ENCODE measurements at places on chromosomes 7 and 10. TPM values are rescaled to one million over a fixed set of nuclear protein-coding genes. Genes with fewer than 3 reads are reported as not detected.

DNA sequence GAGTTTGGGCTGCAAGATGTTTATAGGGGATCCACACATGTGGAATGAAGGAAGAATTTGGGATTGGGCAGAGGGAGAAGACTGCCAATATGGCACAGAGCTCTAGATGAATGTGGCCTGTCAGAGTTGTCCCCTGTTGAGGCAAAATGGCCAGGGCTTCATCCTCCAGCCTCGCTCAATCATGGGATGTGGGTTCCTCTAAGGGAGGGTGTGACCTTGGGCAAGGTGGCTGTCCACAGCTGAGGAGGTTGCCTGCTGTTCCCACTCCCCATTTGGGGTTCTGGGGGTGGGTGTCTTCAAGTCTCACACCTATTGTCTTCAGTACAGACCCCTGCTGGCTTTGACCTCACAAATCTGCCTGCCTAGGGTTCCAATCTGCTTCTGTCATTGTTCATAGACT is 121.6 kb upstream of the FAM204A start:
- DNase-seq = no peak
- H3K36me3 ChIP-seq = no peaks in the 10 kb centered on the region
- no peak overlapping the region for H3K27ac ChIP-seq

- no peak overlapping the region for H3K4me3 ChIP-seq
- H3K36me3 ChIP-seq = peaks cover 10% of the 10 kb centered on the region
- DNase-seq = no peak
These were observed 19.4 kb upstream of the TNS3 start for GRCh38 chr7:47601119-47601880.

GRCh38 chr7:29102558-29103151 is 43.7 kb downstream of the CPVL start:
- H3K4me1 ChIP-seq = peaks cover 25% of the 10 kb centered on the region
- peak; percentile 38 for DNase-seq
- no peaks in the 10 kb centered on the region for H3K27me3 ChIP-seq

DNA sequence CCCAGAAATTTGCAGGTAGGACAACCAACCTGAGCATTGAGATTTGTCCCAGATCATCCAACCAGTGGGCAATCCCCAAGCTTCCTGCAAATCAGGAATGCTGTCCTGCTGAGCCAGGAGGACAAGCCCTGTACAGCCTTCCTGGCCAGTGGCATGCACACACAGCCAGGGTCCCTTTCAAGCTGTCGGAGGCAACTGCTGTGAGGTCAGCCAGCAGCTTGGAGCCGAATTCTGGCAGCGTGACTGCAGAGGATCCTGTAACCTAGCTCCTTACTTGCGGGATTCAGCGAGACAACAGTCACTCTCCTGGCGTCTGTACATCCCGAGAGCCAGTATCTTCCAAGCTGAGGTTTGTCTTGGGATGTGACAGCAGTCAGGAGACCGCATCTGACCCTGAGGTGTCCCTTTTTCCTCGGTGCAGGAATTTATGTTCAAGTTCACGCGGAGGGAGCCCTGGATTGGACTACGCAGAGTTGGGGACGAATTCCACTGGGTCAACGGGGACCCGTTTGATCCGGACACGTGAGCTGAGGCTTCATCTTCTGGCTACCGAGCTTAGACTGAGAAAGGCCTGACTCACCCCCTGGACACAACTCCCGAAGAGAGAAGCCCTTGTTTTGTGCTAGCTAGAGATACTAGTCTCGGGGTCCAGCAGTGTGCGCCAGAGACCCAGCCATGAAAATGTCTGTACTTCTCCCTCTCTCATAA is 18.3 kb downstream of the CLEC2L start:
- H3K4me1 ChIP-seq = no peaks in the 10 kb centered on the region
- H3K27ac ChIP-seq = no peak overlapping the region
- H3K4me3 ChIP-seq = no peak overlapping the region
- no peaks in the 10 kb centered on the region for H3K36me3 ChIP-seq
- DNase-seq = no peak

DNA sequence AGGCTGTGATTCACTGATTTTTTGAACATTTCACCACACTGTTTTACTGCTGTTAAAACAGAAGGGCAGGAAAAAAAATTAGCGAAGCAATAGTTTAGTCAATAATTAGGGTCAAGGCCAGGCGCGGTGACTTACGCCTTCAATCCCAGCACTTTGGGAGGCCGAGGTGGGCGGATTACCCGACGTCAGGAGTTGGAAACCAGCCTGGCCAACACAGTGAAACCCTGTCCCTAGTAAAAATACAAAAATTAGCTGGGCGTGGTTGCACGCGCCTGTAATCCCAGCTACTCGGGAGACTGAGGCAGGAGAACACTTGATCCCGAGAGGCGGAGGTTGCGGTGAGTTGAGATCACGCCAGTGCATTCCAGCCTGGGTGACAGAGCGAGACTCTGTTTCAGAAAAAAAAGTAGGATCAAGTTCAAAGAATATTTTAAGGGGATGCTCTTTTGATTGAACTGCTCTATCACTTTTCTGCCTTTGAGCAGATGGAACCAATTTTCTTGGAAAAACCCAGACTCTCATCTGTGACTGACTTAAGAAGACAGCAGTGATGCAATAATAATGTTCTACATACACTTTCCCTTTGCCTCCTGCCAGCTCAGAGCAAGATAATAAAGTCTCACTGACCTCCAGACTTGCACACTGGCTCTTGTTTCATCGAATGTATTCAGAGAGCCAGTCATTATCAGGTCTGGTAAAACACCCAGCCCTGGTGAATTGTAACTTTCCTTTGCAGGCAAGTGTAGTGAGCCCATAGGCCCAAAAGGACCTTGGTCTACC is 1.6 kb upstream of the PPA1 start:
- H3K4me1 ChIP-seq = peaks cover 25% of the 10 kb centered on the region
- DNase-seq = no peak
- H3K27me3 ChIP-seq = no peaks in the 10 kb centered on the region
- H3K4me3 ChIP-seq = no peak overlapping the region
- H3K27ac ChIP-seq = peak overlapping the region; percentile 88

GRCh38 chr7:16123117-16123770 is 298.1 kb downstream of the CRPPA start:
- no peaks in the 10 kb centered on the region for H3K27me3 ChIP-seq
- no peak overlapping the region for H3K4me3 ChIP-seq
- peaks cover 3% of the 10 kb centered on the region for H3K4me1 ChIP-seq

DNA sequence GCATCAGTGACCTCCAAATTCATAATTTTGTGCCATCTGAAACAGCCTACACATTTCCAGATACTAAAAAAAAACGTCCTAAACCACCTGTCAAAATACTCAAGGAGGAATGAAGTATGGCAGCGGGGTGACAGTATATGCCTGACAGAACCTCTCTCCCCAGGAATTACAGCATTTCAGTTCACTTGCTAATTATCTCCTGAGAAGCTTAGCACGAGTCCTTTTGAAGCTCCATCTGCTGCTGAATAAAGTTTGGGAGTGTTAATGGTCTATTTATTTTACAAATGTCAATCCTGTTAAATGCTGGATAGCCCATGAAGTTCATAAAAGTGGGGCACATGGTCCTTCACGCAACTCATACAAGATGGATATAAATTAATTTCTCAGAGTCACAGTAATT is 29.4 kb upstream of the ANLN start:
- no peak overlapping the region for H3K27ac ChIP-seq
- DNase-seq = no peak
- peaks cover 11% of the 10 kb centered on the region for H3K27me3 ChIP-seq
- no peak overlapping the region for H3K4me3 ChIP-seq
- H3K4me1 ChIP-seq = peaks cover 10% of the 10 kb centered on the region
- H3K36me3 ChIP-seq = no peaks in the 10 kb centered on the region

DNA sequence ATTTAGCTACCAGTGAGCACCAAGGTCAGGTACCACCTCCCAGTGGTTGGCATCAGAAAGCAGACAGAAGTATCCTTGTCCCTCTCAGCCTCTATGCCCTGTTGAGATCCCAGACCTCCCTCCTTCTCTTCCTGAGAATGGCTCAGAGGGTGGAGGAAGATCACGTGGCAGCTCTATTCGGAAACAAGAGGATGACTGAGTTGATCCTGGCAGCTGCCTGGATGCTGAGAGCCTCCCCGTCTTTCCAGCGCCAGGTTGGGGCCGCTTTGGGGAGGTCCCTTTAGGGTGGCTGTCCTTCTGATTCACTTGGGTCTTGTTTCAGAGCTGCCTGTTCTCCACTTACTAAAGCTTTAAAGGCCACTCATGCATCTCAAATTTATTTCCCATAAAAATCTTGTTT is 36.9 kb upstream of the NPFFR1 start:
- no peak overlapping the region for H3K27ac ChIP-seq
- H3K4me3 ChIP-seq = no peak overlapping the region
- H3K27me3 ChIP-seq = no peaks in the 10 kb centered on the region
- DNase-seq = no peak

DNA sequence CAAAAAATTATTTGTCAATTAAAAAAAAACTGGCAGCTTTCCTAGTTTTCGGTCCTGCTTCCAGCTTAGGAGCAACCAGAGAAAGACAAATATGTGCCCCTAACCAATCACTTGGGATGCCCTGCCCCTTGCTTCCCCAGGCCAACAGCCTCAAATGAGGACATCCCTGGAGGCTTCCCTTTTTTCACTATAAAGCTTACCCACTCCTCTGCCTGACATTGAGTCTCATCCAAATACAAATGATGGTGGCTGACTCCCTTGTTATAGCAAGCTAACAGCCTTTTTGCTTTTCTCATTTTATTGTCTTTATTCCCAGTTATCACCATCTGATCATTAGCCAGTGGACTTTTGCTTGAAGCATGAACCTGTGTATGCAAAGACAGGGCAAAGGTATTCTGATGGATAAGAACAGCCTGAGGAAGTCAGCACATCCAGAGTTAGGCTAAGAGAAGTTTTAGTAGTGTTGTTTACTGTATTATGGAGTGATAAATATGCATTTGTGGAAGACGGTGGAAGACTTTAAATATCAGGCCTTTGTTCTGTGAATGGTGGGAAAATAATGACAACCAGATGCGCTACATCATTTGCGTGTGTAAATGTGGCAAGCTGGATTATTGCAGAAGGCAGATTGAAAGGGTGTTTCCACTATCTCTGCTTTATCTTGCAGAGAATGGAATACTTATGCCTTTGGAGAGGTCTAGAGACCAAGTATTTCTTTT is 1.7 kb upstream of the CCM2 start:
- peak overlapping the region; percentile 54 for H3K27ac ChIP-seq
- H3K36me3 ChIP-seq = no peaks in the 10 kb centered on the region
- H3K4me1 ChIP-seq = peaks cover 22% of the 10 kb centered on the region
- no peaks in the 10 kb centered on the region for H3K27me3 ChIP-seq
- H3K4me3 ChIP-seq = peak overlapping the region; percentile 85

- H3K4me3 ChIP-seq = no peak overlapping the region
- no peaks in the 10 kb centered on the region for H3K4me1 ChIP-seq
- H3K27ac ChIP-seq = no peak overlapping the region
- peaks cover 3% of the 10 kb centered on the region for H3K27me3 ChIP-seq
- H3K36me3 ChIP-seq = no peaks in the 10 kb centered on the region
These were observed 753.8 kb downstream of the GRID1 start for GRCh38 chr10:85612833-85613232.

GRCh38 chr7:131553931-131554330 is 2.5 kb downstream of the PODXL start:
- H3K4me1 ChIP-seq = peaks cover 46% of the 10 kb centered on the region
- H3K27me3 ChIP-seq = peaks cover 50% of the 10 kb centered on the region
- H3K27ac ChIP-seq = no peak overlapping the region
- H3K36me3 ChIP-seq = peaks cover under 1% of the 10 kb centered on the region
- H3K4me3 ChIP-seq = peak overlapping the region; percentile 82
- DNase-seq = no peak

- H3K4me1 ChIP-seq = peaks cover 28% of the 10 kb centered on the region
- peak overlapping the region; percentile 27 for H3K27ac ChIP-seq
- H3K36me3 ChIP-seq = peaks cover 26% of the 10 kb centered on the region
- no peak for DNase-seq
These were observed 222.6 kb downstream of the ANK3 start for GRCh38 chr10:60167050-60167449.

GRCh38 chr10:100835810-100836209 is 77.0 kb upstream of the SLF2 start:
- H3K27ac ChIP-seq = no peak overlapping the region
- no peaks in the 10 kb centered on the region for H3K4me1 ChIP-seq

DNA sequence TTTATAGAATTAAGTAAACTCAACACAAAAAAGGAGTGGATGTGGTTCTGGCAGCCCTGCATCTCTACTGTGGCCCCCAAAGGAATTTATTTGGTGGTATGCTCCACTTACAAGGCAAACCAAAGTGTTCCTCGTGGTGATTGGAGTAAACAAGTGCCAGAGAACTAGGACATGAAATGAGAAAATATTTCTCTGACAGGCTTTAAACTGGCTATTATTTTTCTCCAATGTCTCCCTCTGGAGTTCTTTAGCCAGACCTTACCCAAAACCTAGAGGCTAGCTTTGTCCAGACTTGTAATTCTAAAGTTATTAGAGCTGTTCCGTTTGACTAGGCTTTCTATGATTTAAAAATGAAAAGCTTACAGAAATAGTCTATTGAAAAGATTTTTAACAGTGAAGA is 990.1 kb downstream of the CNTNAP2 start:
- H3K27me3 ChIP-seq = no peaks in the 10 kb centered on the region
- H3K4me3 ChIP-seq = no peak overlapping the region
- H3K27ac ChIP-seq = no peak overlapping the region

DNA sequence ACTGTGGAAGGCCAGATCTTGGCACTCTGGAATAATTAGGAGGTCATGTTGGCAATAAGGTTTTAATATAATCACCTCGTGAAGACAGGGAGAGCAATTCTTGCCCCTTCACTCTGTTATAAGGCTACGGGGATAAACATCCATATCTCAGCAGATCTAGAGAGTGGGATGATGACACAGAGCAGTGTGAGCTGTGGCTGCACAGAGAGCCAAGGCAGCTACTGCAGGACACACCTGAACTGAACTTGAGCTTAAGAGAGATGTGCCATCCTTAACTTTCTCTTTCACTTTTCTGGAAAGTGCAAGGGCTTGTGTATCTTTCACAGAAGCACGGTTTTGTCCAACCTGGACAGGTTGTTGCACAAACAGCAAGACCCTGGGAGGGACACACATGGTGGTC is 174.7 kb downstream of the GATA3 start:
- H3K27ac ChIP-seq = no peak overlapping the region
- H3K36me3 ChIP-seq = no peaks in the 10 kb centered on the region
- H3K4me1 ChIP-seq = no peaks in the 10 kb centered on the region
- no peak for DNase-seq
- H3K27me3 ChIP-seq = no peaks in the 10 kb centered on the region

DNA sequence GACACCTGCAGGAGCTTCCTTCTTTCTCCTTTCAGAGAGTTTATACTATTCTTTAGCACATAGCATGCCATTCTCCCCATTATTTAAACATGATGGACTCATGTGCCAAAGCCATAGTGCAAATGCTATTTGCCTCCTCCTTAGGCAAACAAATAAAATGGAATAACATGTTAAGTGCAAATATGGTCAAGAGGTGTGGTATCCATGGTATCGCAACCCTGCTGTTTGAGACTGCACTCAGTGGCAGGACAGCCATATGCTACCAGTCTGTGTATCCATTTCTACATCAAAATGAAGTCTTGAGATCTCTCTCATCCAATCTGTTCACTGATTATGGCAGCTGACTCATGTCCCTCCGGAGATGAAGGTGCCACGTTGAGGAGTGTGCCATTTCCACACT is 22.8 kb downstream of the HEPACAM2 start:
- H3K27me3 ChIP-seq = peaks cover 85% of the 10 kb centered on the region
- no peak for DNase-seq
- H3K4me1 ChIP-seq = no peaks in the 10 kb centered on the region
- no peak overlapping the region for H3K4me3 ChIP-seq

Gene SPOCK2
- total RNA-seq = 28.5 TPM

Gene LRRD1
- 0.50 TPM for total RNA-seq

Gene STOX1
- total RNA-seq = 2.5 TPM

Gene FAM200A
- 8.0 TPM for total RNA-seq

Gene PHKG1
- total RNA-seq = 2.6 TPM

Gene TUBAL3
- 0.22 TPM for total RNA-seq

Gene ZMYND11
- 69.2 TPM for total RNA-seq

Gene GDF2
- total RNA-seq = not detected

Gene GIMAP7
- not detected for total RNA-seq

Gene VPS37D
- 16.1 TPM for total RNA-seq

Gene AMPH
- 2.0 TPM for total RNA-seq

All from mesothelial cell of epicardium (in vitro differentiated cells).